Stomach (tissue), 19 donors: ENCODE measurements at places on chromosomes 6 and 20. TPM values are rescaled to one million over a fixed set of nuclear protein-coding genes. Genes with fewer than 3 reads are reported as not detected.

DNA sequence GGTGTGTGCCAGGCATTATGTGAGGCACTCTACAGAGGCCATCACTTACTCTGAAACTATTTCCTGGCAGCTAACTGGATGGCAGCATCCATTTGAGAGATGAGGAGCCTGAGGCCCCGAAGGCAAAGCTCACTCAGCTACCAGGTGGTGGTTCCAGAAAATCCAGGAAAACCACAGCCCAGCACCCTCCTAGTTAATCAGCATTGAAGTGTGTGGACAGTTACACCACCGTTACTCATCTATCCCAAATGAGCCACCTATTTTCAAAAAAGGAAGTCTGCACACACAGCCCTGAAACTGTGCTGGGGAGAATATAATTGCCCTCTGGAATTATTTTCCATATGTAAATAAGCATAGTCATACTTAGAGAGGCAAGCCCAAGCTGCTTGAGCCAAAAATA is 67.4 kb downstream of the CNBD2 start:
- DNase-seq: no peak

- DNase-seq: peak; percentile 26
Observed at GRCh38 chr20:9071976-9072726, 3.3 kb downstream of the PLCB4 start.

GRCh38 chr6:42367353-42368011 is 84.2 kb downstream of the TRERF1 start:
- no peak for DNase-seq

DNA sequence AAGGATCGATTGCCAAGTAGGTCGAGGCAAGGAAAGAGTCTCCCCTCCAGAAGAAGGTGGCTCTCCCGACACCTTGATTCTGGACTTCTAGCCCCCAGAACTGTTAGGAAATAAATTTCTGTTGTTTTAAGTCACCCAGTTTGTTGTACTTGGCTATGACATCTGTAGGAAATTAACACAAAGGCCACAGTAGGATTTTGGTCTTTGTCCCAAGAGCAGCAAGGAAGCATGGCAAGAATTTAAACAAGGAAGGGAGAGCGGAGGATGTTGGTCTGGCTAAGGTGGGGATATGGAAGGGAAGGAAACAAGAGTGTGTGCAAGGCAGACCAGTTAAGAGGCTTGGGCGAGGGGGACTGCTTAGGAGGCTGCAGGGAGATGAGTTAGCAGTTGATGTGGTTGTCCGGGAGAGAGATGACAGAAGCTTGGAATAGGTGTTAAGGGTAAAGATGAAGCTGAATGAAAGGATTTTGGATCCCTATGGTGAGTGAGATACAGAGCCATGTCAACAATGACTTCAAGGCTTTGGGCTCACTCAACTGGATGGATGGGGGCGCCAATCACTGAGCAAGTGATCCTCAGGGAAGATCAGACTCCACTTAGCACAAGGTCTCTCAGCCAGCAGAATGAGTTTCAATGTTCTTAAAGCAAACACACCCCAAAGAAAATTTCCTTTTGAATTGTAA is 140.5 kb upstream of the ZNF217 start:
- no peak for DNase-seq

GRCh38 chr20:58714340-58714922 is 21.8 kb downstream of the NPEPL1 start:
- DNase-seq: peak; percentile 1

DNA sequence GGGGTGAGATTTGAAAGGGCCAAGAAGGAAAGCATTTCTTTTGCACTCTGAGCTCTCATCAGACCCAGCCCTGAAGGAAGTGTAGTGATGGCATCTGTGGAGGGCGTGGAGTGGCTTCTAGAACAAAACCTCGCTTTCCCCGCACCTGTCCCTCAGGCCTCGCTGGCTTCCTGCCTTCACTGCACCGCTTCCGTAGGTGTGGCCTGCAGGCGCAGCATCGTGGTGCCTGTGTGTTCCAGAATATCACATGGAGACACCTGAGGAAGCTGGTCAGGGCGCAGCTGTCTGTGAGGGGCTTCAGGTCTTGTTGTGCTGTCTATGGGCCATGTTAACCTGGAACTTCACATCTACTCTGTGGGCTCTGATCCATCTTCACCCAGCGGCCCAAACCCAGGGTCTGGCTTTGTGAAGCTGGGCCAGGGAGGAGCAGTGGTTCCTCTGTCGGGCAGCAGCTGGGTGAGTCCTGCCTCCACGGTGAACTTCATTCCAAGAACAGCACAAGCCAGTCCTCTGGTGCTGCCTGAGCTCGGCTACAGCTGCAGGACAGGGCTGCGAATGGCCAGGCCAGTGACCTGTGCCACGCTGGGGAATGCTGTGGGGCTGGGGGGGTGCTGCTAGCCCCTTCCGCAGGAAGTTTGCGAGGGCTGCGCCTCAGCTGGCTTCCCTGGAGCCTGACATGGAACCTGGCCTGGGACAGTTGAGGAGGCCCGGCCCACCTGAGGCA is 40.9 kb downstream of the DSTN start:
- peak; percentile 66 for DNase-seq

DNA sequence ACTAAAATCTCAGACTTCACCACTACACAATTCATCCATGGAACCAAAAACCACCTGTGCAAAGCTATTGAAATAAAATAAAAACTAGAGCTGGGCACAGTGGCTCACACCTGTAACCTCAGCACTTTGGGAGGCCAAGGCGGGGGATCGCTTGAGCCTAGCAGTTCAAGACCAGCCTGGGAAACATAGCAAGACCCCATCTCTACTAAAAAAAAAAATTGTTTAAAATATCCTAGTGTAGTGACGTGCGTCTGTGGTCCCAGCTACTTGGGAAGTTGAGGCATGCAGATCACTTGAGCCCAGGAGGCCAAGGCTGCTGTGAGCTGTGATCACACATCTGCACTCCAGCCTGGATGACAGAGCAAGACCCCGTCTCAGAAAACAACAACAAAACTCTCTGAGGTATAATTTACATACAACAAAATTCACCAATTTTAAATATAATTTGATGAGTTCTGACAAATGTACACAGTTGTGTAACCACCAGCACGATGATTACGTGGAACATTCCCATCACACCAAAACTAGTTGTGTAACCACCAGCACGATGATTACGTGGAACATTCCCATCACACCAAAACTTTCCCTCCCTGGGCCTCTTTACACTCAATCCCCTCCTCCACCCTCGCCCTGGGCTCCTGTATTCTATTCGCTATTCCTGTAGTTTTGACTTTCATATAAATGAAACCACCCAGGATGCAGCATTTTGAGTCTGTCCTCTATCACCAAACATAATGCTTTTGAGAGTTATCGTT is 107.5 kb downstream of the TAF4 start:
- no peak for DNase-seq

DNA sequence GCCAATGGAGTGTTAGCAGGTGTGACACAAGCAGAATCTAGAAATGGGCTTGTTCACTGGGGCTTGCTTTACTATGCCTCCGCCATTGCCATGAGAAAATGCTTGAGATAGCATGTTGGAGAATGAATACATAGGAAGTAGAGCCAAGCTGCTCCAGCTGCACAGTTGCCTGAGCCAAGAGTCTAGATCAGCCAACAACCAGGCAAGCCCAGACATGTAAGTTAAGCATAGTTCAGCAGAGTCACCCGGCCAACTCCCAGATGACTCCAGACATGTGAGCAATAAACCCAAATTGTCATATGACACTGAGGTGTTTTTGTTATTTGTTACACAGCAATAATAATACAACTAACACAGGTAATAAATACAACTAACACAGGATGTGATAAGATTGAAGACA is 167.9 kb downstream of the HAO1 start:
- no peak for DNase-seq

DNA sequence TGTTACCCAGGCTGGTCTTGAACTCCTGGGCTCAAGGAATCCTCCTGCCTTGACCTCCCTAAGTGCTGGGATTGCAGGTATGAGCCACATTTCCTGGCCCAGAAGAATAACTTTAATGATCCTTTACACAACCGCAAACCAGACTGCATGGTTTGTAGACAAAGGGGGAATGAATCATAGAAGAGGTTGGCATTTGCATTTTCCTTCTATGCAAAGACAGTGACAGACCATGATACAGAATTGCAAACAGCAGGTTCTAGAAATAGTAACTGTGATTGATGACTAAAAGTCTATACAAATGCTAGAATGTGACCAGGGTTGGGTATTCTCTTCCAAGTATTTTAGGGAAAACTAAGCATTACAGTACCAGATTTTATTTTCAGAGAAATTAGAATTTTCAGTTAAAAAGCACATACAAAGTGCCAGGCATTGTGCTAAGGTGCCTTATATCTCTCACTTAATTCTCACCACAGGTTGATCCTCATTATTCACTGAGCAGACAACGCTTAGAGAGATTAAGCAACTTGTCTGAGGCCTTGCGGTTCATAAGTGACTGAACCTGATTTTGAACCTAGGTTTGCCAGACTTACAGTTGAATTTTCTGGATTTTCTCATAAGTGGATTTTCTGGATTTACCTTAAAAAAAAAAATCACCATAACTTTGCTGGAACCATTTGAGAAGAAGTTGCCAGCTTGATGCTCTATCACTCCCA is 146.6 kb downstream of the ZFAND3 start:
- DNase-seq: no peak

DNA sequence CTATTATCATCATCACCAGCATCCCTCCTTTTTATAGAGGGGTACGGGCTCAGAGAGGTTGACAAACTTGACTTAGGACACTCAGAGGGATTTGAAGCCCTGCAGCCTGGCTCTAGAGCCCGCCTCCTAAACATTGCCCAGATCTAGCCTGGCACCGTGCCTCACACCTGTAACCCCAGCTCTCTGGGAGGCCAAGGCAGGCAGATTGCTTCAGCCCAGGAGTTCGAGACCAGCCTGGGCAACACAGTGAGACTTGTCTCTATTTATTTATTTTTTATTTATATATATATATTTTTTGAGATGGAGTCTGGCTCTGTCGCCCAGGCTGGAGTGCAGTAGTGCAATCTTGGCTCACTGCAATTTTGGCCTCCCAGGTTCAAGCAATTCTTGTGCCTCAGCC is 6.3 kb upstream of the CSE1L start:
- DNase-seq: no peak

DNA sequence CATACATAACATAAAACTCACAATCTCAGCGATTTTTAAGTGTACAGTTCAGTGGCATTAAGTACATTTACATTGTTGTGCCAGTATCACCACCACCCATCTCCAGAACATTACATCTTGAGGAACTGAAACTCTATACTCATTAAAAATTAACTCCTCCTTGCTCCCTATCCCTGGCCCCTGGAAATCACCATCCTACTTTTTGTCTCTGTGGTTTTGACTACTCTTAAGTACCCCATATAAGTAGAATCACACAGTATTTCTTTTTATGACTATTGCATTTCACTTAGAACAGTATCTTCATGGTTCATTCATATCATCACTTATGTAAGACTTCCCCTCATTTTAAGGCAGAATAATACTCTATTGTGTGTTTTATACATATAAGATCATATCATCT is 1108.1 kb downstream of the GRIK2 start:
- no peak for DNase-seq

GRCh38 chr6:119739769-119740168 is 390.2 kb upstream of the MAN1A1 start:
- no peak for DNase-seq

Gene GRIK2
- 0.45 TPM for total RNA-seq

Gene ADGRF1
- total RNA-seq: under 0.01 TPM

Gene SYCP2L
- not detected for total RNA-seq

Gene RAB44
- total RNA-seq: 0.37 TPM

Gene CAP2
- 7.0 TPM for total RNA-seq
